ENCODE measurements at places on chromosomes 13 and 19.

DNA sequence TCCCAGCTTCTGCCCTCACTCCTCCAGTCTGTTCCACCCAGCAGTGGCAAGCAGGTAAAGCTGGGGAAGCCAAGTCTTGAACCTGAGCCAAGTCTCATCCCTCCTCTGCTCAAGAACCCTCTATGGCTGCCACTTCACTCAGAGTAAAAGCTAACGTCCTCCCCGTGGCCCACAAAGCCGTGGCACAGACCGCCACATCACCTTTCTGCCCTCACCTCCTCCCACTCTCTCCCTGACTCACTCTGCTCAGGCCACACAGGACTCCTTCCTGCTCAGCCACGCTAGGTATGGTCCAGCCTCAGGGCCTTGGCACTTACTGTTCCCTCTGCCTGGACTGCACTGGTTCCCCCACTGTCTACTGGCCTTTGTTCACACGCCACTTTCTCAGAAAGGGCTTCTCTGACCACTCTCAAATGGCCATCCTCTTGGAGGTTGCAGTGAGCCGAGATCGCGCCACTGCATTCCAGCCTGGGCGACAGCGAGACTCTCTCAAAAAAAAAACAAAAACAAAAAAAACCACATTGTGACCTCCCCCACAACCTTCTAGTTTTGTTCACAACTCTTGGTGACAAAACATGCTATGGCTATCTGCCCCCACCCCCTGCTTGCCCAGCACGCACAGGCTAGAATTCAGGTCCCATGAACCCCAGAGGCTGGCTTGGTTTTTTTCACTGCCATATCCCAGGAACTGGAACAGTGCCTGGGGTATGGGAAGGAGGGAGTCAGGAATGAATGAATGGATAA, 15.8 kb downstream of the NDUFB7 start:
- DNase-seq, result no peak

DNA sequence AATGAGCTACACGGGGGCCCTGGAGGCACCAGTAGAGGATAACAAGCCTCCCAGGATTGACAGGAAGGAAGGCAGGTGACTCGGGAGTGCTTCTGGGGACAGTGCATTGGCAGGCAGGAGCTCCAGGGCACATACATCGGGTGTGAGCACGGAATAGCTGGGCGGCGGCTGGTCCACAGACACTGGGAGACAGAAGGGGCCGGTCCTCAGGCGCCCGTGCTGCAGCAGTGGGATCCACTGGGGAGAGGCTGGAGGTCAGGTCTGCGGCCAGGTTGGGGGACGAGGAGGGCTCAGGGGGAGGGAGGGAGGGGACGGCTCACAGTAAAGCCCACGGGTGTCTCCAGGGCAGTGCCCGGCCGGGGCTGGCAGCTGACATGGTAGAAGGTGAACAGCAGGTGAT, 2.1 kb upstream of the ANGPTL8 start:
- DNase-seq, result no peak

- no peak for DNase-seq
Measured at GRCh38 chr13:111625526-111626315, 305.3 kb downstream of the TEX29 start.

DNA sequence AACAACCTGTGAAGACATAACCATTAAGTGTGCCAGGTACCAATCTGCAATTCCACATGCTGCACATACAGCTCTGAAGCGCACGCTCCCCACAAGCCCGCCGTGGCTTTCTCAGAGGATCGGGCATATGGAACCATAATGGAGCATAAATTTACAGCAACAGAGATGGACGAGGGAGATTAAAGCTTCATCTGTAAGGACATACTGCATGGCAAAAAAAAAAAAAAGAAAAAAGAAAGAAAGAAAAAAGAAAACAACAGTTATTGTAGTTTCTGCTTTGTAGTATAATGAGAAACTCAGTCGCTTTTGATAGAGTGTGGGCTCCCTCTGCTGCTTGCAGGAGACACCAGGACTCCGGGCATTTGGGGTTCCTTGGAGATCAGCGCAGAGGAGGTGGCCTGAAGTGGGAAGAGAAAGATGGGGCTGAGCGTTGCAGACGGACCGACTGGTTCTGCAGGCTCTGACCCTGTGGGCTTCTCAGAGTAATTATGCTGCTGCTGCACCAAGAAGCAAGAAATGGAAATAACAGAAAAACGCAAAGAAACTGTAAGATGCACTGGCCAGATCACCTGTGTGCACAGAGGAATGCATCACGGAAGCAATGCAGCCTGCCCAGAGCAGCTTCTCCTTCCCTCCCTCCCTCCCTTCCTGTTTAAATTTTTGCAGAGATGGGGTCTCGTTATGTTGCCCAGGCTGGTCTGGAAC, 10.8 kb upstream of the PDCD5 start:
- DNase-seq, result no peak

GRCh38 chr13:43185226-43185625, 161.8 kb downstream of the DNAJC15 start:
- DNase-seq, result no peak

All from NCI-H2029 (cell line).